ENCODE measurements at places on chromosomes 2 and 18. TPM values are rescaled to one million over a fixed set of nuclear protein-coding genes. Genes with fewer than 3 reads are reported as not detected.

Gene DAPL1
- 361 TPM for total RNA-seq

Gene RNF125
- total RNA-seq, result 6.3 TPM

Gene SCN9A
- total RNA-seq, result 0.51 TPM

Gene BOK
- 53.7 TPM for total RNA-seq

Gene SPATS2L
- total RNA-seq, result 61.3 TPM

Gene TIMM21
- total RNA-seq, result 20.7 TPM

- peak; percentile 46 for DNase-seq
Observed at GRCh38 chr2:62705859-62706720, 577 bp downstream of the EHBP1 start.

DNA sequence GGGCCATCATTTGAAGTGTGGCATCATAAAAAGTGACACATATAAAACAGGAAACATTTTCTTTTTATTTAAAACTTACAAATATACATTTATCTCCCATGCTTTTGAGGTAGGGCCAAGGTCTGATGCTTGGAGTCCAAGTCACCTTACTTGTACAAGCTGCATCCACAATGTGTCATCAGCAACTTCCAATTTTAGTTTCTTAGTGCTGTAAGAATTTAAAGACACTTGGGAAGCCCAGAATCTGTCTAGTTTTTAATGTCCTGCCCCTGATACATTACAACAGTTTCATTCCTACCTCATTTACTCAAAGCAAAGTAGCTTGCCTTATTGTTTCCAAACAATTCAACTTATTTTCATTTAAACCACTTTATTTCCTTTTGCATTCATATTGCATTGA, 297.7 kb downstream of the MTX2 start:
- DNase-seq, result no peak

DNA sequence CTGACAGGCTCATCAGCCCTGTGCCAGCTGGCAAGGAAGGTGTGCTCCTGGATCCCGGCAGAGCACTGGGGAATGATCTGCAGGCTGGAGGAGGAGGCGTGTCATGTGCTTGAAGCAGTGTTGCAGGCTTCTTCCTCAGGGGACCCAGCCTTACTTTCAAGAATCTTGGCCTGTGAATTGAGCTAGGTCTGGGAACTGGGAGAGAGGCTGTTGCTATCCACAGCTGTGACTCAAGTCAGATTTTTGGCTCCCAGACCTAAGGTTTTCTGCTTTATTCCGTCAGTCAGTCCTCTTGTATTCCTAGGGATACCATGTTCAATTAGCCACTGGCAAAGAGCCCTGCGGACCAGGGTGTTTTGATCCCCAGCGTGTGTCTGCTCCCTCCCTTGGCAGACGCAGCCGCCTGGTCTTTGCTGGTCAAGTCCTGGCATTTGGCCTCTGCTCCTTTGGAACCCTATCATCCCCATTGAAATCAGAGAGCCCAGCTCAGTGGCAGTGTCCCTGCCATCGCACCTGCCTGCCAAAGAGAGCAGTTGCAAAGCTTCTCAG, 32.4 kb downstream of the ASB1 start:
- DNase-seq, result peak; percentile 75

- peak; percentile 66 for DNase-seq
Observed at GRCh38 chr18:79871481-79872091, 73.8 kb downstream of the KCNG2 start.

- DNase-seq, result no peak
Observed at GRCh38 chr2:60410456-60411146, 142.9 kb downstream of the BCL11A start.

- no peak for DNase-seq
Observed at GRCh38 chr2:176902454-176902853, 310.1 kb upstream of the HNRNPA3 start.

- no peak for DNase-seq
Observed at GRCh38 chr2:233707940-233708644, 4.6 kb upstream of the UGT1A5 start.

GRCh38 chr2:7758073-7758759, 841.0 kb downstream of the RNF144A start:
- DNase-seq, result no peak

GRCh38 chr18:63795606-63796005, 20.4 kb downstream of the SERPINB7 start:
- DNase-seq, result no peak

GRCh38 chr18:49858309-49859020, 45.1 kb upstream of the ACAA2 start:
- DNase-seq, result peak; percentile 90

DNA sequence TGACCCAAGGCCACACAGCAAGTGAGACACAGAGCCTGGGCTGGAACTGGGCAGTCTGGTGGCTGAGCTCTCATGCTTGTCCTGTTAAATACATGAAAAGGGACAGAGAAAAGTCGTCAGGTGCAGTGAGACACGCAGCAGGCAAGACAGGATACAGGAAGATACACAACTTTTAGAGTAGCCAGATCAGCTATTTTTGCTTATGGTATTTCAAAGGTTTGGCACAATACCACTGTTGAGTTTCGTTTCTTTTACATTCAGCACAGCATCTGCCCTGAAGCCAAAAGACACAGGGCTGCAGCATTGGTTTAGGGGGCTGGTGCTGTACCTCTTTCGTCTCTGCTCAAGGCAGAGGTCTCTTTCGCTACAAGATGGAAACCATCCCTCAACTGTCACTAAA, 14.0 kb downstream of the FHL2 start:
- DNase-seq, result no peak

- no peak for DNase-seq
Observed at GRCh38 chr2:60741576-60741975, 14.5 kb upstream of the PAPOLG start.
